ENCODE measurements at places on chromosomes 6 and 20.

DNA sequence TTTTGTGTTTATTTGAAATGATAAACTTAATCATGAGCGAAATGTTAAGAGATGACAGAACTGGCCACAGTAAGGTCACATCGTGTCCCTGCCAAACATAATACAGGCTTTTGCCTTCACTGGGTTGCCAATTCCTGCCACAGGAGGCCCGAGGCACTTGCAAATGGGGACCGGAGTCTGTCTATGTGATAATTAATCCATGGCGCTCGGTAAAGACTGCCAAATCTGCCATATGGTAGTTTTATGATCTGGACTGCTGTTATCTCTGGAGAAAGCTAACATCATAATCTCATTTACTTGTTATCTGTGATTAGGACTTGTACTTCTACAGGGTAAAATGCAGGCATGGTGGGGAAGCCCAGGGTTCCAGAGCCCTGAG is 170.5 kb upstream of the TSHZ2 start:
- DNase-seq, result no peak

GRCh38 chr6:34585512-34586061 is 29.5 kb upstream of the SPDEF start:
- DNase-seq, result peak; percentile 53

- DNase-seq, result no peak
Observed at GRCh38 chr6:39214846-39215639, 14.2 kb downstream of the KCNK5 start.

DNA sequence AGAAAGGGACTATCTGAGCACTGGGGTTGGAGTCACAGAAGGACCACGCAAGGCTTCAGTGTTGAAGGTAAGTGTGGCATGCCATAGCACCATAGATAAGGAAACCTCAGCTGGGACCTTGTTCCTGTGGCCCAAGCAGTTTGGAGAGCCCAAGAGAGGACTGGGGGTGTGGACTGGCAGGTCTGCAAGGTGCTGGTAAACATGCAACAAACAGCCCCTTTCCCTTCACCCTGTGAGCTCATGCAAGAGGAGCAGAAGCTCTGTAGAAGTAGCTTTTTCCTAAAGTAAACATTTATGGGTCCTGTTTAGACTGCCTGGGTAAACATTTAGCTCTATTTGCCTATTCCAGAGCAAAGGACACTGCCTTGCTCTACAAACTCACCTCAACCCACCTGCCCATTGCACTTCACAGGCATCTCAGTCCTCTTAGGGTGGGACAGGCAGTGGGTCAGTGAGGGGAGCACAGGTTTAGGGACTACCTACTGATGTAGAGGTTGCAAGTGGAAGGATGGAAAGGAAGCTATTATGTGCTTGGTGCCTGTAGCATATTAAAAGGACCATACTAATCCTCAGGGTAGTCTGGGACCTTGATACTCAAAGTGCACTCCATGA is 12.0 kb downstream of the ZSCAN31 start:
- DNase-seq, result no peak

DNA sequence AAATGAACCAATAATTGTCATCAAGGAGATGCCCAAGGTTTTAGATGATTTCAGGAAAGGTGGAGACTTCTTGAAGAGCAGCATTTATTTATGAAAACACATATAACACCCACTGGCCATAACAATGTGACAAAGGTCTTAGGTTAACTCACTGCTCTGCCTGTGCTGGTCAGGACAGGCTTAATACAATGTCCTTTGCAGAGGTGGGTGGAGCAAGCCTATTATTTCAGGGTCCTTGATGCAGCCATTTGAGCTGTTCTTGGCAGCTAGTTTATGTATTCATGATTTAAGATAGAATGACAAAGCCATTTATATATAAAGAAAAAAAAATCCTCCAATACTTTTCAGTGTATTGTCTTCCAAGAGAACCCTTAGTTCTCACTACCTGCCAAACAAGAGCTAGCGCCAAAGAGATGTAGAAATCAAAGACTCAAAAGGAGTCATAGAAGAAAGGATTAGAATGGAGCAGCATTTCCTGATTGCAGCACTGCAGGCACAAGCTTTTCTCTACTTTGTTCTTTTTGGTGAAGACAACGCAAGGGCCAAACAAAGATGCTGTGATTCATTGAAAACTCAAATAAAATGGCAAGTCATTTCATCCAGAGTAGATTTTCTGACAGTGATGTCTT is 124.3 kb upstream of the TSHZ2 start:
- no peak for DNase-seq

GRCh38 chr6:105985098-105985815 is 100.9 kb upstream of the PRDM1 start:
- no peak for DNase-seq

DNA sequence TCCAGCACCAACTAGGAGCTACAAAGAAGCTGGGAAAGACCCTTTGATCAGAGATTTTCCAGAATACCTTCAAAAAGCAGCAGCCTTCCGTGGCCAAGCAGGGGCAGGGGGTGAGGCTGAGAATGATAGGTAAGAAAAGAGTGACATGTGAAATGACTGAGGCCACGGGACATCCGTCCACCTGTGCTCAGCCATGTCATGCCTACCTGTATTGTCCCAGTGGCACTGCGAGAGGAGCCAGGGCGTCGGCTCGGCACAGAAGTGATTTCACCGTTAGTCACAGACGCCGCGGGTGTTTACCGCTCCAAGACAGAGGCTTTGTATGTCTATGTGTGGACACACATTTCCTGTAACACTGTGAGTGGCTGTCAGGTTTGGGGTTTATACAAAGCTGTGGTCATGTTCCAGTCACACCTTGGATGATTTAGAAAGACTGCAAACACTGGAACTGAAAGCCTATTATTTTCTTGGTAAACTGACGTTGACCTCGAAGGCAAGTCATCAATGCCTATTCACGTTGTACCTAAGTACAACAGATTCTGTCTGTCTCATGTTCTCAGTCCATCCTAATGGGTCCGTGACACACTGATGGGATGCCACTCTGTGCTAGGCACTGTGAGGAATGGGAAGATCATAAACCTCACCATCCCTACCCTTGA is 32.1 kb upstream of the JAG1 start:
- no peak for DNase-seq

- DNase-seq, result no peak
Observed at GRCh38 chr6:116924245-116924644, 47.2 kb downstream of the RFX6 start.

GRCh38 chr20:15030826-15031225 is 693.4 kb upstream of the FLRT3 start:
- no peak for DNase-seq

- DNase-seq, result no peak
Observed at GRCh38 chr6:25295651-25296050, 16.5 kb downstream of the CARMIL1 start.

DNA sequence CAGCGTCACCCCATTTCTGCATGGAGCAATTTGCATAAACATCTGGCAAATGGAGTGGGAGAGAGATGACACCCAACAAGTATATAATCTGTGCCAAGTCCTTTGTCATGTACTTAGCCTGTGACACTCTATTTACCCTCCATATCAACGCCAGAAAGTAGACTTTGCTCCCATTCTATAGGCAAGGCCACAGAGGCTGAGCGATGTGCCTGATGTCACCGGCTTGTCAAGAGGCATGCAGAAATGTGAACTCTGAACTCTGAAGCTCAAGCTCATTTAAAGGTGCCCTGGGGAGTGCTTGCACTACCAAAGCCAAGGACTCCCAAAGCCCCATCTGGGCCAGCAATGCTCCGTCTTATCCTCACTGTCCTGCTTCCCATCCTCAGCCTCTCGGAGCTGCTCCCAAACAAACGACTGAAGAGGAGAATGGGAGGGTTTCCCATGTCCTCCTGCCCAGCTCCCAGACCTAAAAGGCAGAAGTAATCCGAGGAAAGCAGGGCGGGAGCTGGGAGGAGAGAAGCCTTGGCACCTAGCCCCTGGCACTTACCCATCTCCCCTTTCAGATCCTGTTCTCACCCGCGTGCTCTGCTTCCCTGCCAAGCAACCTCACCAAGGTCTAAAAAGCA is 9.2 kb downstream of the CPNE5 start:
- DNase-seq, result no peak

GRCh38 chr6:38973178-38974057 is 75.2 kb upstream of the GLP1R start:
- DNase-seq, result peak; percentile 22

DNA sequence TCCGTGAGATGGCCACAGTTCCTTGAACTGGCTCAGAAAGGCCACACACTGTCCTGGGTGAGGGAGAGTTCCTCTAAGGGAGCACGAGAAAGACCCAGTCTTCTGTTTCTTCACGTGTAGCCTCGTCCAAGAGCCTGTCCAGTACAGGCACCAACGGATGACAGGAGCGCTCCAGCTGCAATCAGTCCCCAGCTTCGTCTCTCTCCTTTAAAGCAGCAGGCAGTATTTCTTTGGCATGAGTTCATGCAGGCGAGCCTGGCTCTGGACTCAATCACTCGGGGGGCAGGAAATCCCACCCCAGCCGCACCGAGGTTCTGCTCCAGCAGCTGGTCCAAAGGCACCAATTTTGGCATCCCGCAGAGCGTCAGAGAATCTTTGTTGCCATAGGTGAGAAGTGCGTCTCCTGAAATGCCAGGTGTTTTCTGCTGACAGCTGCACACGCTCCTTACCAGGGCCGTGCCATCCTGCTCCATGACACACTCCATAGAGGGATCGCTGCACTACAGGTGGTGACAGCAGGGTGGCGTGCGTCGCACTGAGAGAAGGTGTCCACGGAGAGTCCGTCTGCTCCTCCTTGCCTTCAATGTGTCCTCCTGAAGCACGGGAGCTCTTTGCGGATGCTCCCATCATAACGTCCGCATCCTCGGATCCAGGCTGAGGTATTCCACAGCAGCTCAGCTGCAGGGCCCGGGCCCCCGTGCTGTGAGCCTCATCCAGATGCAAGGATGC is 59.6 kb upstream of the AFDN start:
- DNase-seq, result no peak

GRCh38 chr20:31547720-31548298 is 33.6 kb downstream of the HM13 start:
- DNase-seq, result no peak

- no peak for DNase-seq
Observed at GRCh38 chr6:68307301-68307700, 327.8 kb upstream of the ADGRB3 start.
